ENCODE measurements at places on chromosomes 1 and 21.
A peak's percentile ranks its signal among the peaks of the same experiment; 100 is the strongest.

DNA sequence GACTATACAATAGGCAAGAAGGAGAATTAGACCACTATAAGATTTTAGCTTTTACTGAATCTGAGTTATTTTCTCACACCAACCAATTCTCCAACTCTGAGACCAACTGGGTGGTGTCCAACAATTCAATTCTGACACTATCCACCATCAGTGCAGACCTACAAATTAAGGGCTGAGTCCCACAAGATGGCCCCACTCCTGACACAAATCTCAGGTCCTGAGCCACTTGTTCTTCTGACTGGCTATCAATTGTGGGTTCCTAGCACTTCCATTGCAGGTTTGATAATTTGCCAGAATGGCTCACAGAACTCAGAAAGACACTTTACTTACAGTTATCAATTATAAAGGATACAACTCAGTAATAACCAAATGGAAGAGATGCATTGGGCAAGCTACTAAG is 6.7 kb downstream of the ERO1B start:
- DNase-seq = no peak

- no peak for DNase-seq
Measured at GRCh38 chr1:224635356-224635755, 19.2 kb downstream of the CNIH3 start.

DNA sequence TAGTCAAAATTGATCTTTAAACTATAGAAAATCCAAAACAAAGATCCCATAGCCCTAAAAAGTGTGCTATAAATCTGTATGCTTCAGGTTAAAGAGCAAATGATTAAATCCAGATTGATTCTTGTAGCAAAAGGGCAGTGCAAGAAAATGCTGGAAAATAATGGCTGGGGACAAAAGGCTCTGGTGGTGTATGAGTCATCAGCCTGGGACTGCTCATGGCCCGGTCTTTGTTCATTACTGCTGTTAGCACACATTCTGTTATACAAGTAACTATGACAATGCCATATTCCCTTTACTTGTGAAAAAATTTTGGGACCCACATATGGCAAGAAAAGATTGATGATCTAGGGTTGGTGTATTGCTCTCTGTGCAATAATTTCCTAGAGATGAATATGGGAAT is 89.1 kb downstream of the RWDD3 start:
- DNase-seq = peak; percentile 30

GRCh38 chr1:109089242-109090015 is 1.1 kb upstream of the TMEM167B start:
- DNase-seq = peak; percentile 95

- DNase-seq = no peak
Measured at GRCh38 chr1:233244183-233244582, 51.3 kb downstream of the PCNX2 start.

DNA sequence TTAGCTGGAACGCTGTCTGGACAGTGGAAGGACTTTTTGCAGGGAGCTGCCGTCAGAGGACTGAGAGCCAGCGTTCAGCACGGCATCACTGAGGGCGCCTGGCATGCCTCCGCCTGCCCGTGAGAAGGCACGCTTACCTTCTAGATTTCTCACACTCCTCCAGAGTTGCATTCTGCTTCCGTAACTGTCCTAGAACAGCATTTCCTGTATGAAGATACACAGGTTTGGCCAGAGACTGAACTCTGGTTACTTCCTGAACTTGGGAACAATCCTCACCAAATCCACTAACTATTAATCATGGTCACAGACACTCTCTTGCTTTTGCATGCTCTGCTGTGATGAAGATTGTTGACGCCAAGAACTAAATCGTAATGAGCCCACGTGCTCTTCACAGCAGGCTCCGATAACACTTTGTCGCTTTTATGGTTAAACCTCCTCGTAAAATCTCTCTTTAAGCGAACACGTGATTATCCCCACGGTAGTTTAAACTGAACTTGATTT is 93.5 kb downstream of the KIF26B start:
- no peak for DNase-seq

DNA sequence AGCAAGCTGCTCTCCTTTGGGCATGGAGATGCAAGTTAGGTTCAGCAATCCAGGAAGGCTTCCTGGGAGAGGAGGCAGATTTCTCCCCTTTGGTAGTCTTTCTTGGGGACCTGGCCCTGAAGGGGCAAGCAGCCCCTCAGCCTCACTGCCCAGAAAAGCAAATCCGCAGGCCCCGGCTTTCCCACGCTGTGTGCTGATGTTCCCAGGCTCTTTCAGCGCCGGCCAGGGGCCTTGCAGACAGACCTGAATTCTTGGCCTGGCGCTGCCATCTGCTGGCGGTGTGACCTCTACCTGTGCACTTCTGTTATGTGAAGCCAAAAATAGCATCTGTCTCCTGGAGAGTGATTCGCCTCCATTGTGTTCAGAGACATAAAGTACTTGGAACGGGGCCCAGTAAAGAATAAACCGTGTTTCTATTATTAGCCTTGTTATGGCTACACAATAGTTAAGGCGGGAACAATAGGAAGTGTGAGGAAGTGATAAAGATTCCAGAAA is 64.8 kb downstream of the ALPL start:
- DNase-seq = peak; percentile 67

DNA sequence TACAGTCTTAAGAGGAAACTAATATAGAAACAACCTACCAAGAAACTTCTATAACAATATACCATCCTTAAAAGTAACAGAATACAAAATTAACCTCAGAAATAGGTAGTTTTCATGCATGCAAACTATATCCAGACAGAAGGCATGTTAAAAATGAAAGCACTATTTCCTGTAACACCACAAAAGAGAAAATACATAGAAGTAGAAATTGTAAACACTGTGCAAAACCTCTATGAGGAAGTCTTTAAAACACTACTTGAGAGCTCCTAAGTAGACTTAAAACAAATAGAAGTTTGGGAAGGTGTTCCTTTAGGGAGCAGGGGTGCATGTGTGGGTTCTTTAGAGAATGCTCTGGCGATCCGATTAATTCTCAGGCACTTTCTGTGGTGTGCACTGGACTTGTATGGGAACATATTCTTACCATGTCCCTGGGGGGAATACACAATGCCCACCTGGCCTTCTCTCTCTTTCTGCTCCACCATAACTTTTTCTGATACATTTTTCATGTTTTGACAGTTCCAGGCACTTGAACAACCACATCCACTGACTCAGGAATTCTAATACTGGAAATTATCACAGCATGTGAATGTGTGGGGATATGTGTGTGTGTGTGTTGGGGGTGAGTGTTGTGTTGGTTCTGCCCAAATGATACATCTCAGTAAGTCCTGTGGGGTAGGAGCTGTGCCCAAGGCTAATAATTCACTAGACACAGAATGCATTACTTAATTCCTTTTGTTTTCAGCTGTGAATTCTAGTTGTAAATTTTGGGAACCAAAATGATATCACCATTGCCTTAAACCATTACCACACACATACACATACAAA is 866.3 kb upstream of the B3GALT2 start:
- DNase-seq = no peak

GRCh38 chr21:31908106-31909031 is 35.5 kb downstream of the HUNK start:
- no peak for DNase-seq

DNA sequence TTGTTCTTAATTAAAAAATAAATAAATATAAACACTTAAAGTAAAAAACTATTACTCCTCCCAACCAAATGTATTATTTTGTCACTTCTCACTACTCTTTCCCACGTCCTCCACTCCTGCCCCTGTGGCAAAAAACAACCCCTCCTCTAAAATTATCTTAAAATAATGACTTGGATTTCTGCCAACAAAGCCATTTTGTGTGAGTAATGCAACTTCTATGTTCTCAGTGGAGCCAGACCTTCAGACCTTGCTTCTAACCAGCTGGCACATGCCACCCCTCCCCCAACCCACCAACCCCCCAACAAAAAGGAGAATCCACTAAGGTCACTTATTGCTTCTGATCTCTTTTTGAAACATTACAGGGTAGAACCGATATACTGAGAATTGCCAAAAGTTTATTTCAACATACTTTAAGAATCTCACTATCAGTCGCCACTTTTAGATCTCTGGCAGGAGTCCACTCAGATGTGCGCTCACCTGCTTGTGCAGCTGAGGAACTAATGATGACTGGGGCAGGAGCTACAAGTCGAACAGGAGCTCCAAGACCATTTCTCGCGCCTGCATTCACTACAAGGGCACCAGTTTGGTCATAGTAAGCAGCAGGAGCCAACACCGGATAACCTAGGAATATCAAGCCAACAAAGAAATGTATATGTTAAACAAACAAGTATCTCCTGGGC is 58.3 kb upstream of the SDC3 start:
- DNase-seq = no peak

- no peak for DNase-seq
Measured at GRCh38 chr1:106883208-106883607, 173.3 kb upstream of the PRMT6 start.

- no peak for DNase-seq
Measured at GRCh38 chr1:203103216-203103615, 17.4 kb upstream of the MYOG start.

- no peak for DNase-seq
Measured at GRCh38 chr1:108521990-108522393, 37.9 kb upstream of the EEIG2 start.

DNA sequence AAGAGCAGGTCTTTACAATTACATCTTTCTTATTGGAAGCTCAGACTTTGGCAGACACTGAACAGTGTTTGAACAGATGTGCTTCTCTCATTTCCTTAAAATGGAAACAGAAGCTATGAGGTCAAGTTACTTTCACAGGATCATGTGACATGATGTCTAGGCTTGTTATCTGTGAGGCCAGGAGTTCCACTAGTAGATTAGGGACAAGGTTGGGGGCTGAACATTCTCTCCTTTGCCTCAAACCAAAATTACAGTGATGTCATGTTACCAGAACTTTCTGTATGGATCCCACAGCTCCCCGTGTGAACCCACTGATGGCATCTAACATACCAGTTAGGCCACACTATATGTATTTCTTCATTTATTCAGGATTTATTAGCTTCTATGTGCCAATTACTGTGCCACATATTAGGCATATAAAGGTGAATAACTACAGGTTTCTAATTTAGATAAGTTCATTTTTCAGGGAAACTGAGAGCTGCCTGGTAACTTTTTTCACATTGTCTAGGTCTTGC is 6.0 kb downstream of the DYNLT5 start:
- DNase-seq = no peak

GRCh38 chr1:204524986-204525385 is 8.8 kb downstream of the MDM4 start:
- no peak for DNase-seq

GRCh38 chr1:87330057-87330884 is 1.6 kb downstream of the LMO4 start:
- DNase-seq = peak; percentile 55

GRCh38 chr1:232084584-232085223 is 458.1 kb downstream of the DISC1 start:
- no peak for DNase-seq
